Esophagus squamous epithelium (tissue), 5 donors: ENCODE measurements at places on chromosomes 3 and 15.

DNA sequence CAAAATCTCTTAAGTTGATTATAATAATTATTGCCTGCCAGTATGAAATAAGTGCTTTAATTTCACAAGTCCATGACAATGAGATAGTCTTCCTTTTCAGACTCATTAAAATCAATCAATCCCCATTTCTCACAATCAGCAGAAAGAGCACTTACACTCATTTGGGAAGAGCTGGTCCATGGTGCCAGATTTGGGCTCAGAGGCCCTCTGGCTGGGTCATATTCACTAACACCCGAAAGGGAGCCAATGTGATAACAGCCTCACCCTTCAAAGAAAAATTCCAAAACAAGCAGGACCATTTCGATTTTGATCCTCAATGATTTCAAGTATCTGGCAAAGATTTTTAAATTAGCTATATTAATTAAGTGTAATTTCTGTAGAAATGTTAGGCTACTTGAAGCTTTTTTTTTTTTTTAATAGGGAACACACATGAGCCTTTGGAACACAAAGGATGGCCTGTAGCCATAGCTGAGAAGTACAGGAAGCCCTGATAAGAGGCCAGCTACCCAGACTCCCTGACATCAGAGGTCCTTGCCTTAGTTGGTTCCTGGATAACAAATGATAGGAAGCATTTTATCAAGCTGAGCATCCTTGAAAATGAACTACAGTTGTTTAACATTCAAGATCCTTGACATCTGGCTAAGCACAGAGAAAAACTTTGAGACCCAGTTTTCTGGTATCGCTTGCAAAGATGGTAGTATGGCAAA is 17.1 kb downstream of the MCF2L2 start:
- no peak for DNase-seq

GRCh38 chr15:66964111-66964738 is 101.2 kb upstream of the SMAD3 start:
- no peak for DNase-seq

DNA sequence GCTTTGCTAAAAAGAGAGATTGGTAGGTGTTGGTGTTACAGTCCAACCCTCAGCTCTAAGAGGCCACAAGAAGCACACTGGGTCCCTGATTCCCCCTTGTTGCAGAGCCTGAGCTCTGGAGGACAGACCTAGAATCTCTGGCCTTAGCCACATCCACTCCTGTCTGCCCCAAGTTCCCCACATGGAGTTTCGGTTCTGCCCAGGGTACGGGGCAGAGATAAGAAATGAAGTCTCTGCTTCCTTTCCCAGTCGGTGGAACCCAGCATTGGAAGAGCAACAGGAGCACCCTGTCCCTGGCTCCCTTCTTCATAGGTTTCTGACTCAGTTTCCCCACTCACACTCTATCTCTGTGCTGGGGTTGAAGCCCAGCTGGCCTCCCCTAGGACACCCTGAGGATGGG is 13.2 kb downstream of the PRR23E start:
- DNase-seq, result no peak

- DNase-seq, result no peak
Observed at GRCh38 chr15:68764090-68764489, 56.6 kb downstream of the ANP32A start.

- DNase-seq, result no peak
Observed at GRCh38 chr3:13016083-13016720, 57.0 kb downstream of the IQSEC1 start.

GRCh38 chr3:151393941-151394340 is 9.4 kb upstream of the P2RY12 start:
- no peak for DNase-seq

DNA sequence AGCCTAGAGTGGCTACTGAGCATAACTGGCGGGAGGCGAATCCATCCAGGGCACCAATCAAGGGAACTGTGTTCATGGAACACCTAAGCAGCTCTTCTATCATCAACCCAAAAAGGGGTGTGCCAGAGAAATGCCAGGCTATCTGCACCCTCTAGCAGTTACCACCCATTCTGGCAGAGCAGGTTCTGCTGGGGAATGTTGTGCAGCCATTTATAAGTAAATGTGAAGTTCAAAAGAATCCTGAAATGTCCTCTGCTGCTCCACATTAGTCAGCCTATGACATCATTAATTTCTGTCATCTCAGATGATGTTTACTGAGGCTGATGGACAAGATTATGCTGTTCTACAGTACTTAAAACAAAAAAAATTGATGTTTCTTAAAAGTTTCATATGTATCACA is 7.7 kb downstream of the SKIC8 start:
- DNase-seq, result no peak

- no peak for DNase-seq
Observed at GRCh38 chr15:94239474-94239873, 8.1 kb downstream of the MCTP2 start.

DNA sequence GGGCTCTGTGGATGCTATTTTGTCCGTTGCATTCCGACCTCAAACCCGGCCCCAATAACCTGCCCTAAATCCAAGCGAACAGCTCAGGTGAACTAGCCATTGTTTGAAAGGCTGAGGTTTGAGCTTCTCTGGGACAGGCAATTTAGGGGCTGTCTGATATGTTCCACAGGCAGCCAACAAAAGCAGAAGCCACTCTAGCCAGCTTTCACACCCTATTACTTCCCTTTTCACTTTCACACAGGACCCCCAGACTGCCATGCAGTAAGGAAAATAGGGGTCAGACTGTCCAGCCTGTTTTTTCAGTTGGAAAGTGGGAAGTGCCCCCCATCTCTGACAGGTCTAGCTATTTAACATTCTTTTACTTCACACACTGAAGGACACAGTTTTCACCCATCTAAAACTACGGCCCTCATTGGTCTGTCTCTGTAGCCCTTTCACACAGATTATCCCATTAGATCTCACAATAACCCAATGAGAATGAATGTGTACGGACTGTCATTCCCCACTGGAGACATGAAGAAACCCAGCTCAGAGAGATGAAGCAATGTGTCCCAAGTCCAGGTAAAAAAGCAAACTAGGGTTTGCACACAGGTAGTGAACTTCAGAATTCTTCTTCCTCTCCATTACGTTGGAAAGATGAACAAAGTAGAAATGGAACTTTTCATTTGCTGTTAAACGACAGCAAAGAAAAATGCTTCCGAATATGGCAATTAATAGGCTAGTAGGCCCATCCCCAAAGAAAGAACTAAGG is 1.9 kb downstream of the CCDC12 start:
- DNase-seq, result no peak

DNA sequence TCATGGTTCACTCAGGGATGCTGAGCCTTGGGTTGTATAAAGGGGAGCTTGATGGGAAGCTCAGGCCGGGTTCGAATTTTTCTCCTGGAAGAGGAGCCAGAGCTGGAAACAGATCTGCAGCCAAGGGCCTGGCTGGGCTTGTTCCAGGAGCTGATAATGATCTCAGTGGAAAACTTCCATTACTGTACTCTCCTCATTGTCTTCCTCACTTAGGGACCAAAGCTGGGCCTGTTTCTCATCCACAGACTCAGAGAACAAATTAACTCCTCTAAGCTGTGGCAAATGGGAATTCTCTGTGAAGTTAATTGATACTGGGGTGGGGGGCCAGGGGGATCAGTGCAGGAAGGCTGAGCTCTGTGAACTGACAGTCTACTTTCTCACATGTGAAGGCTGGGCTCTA is 92.0 kb downstream of the PRICKLE2 start:
- DNase-seq, result no peak

- DNase-seq, result no peak
Observed at GRCh38 chr15:98876451-98877369, 130.9 kb downstream of the PGPEP1L start.

DNA sequence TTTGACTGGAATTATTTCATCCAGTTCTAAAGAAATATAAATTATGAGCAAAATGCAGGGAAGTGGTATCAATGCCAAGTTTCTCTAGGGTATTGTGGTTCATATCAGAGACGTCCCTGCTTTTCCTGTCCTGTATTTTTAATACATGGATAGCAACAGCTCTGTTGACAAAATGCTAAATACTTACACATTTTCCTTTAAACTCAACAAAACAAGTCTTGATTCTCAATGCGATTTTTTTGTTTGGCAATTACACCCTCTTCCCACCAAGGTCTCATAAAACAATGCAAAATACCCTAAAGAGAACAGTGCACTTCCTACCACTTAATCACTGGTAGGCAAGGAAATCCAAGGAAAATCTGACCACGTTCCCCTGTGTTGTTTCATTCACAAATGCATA is 120.0 kb downstream of the DUT start:
- no peak for DNase-seq

DNA sequence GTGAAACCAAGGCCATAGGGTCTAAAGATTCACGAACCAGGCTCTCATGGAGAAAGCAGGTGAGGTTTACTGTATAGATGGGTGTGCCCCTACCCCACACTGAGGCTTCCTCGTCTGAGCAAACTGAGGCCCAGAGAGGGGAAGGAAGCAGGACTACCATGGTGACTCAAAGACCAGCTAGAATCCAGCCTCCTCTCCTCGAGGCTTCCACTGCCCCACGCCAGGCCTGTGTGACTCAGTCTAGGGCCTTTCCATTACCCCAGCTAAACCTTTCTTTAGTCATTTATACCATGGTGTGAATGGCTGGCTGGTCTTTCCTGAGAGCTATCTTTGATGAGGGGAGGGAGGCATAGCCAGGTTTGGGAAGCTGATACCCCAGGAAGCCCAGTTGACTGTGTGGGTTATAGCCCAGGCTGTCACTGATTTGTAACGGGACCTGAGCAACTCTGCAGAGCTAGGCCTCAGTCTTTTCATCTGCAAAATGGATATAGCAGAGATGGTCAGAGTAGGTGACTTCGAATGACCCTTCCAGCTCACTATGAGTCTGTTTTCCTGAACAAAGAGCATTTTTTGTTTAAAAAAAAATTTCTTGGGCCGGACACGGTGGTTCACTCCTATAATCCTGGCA is 3.0 kb upstream of the RHO start:
- no peak for DNase-seq

DNA sequence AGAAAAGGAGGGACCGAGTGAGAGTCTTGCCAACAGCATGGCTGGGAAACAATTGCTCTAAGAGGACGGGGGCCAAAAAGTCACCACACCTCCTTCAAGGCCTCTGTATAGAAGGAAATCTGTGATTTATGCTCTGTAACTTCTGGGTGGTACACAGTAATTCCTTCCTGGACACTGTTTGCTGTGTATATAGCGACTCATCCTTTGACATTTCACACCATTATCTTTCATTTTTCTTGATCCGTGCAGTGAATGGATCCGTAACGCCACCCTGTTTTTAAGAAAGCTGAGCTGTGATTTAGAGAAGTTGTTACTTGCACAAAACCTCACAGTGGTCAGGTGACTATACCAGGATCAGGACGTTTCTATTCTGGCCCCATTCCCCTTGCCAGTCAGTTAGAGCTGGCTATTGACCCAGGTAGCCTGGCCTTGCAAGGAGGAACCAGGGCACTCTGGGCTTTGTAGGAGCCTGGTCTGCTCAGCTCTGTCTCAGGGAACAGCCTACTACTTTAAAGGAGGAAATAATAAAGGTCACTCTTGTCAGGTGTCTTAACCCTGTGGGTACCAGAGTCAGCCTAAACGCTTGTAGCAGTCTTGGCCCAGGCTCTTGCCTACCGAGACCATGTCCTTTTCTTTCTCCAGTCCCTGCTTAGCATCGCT is 86.5 kb upstream of the MYZAP start:
- DNase-seq, result no peak

DNA sequence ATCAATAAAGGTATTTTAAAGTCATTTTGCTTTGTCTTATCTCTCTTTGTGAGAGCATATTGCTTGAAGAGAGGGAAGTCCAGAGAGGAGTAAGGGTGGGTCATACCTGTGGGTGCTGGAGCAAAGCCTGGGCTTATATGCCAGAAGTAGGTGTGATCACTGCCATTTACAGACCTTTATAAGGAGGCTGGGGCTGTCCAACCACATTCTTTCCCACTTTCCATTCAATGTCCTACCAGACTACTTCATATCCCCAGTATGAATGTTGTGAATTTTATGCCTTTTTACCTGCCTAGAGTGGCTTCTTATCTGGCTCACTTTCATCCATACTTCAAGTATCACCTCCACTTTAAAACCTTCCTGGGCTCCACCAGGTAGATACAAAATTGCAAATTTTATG is 39.4 kb upstream of the ST6GAL1 start:
- DNase-seq, result no peak

DNA sequence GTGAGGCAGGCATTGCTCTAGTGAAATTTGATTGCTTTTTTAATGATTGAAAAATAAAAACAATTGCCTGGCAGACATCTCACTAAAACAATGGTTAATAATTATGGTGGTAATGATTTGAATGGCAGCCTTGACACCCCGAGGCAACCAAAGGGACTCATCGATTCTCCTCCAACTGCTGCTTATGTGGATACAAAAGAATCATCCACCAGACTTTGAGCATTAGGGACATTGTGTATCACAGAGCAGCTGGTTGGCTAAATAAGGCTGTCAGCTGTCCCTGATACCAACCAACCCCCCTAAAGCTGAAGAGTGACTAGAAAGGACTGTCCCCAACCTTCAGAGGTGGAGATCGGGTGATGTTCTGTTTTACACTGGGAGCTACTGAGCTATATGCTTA is 1.7 kb upstream of the CD47 start:
- DNase-seq, result no peak

DNA sequence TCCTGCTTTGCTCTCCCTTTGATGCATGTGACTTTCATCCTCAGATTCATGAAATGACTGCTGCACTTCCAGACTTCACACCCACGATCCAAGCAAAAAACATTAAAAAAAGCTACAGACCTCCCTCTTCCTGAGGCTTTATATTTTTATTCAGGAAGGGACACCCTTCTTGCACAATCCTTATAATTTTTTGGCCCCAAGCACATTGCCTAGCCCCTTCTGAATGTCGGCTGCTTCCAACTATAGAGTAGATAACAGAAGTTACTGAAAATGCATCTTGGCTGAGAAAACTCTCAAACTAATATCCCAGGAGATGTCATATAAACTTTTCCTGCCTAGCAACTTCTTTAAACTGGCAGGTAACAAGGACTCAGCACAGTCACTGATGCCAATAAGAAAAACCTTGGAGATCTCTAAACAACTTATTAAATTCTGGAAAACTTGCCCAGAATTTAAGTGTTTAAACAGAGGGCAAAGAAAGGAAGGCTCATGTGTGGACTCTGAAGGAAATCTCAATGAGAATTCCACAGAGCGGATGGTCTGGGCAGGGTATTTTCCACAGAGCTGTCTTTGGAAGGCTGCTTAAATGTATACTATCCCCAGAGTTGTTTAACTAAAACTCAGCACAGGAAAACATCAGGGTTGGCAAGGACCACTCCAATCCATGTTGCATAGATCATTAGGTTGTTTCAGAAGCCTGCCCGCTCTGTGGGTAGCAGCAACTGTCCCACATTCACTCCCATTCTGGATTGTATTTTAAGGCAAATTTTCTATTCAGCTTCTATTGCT is 746.8 kb upstream of the LMCD1 start:
- DNase-seq, result no peak

- DNase-seq, result no peak
Observed at GRCh38 chr3:69239063-69239462, 116.7 kb upstream of the LMOD3 start.

GRCh38 chr3:8327739-8328138 is 173.9 kb upstream of the LMCD1 start:
- DNase-seq, result no peak

DNA sequence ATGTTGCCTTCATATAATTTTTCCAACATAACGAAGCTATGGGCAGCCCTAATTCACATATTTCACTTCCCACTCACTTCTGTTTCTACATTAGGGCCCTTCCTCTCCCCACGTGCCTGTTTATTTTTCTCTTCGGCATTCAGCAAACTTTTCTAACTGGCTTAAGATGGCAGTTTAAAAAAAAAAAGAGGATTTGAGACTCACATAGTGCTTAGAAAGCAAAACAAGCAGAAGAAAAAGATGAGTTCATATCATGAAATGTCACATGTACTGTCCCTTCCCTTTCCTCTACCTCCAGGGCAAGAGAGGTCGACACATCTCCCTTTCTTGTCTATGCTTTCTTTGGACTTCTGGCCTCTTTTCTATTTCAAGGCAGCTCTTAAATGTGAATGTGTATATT is 30.6 kb downstream of the SLC49A4 start:
- DNase-seq, result no peak
